D341Med (cell line): ENCODE measurements at places on chromosomes 6 and 20.

DNA sequence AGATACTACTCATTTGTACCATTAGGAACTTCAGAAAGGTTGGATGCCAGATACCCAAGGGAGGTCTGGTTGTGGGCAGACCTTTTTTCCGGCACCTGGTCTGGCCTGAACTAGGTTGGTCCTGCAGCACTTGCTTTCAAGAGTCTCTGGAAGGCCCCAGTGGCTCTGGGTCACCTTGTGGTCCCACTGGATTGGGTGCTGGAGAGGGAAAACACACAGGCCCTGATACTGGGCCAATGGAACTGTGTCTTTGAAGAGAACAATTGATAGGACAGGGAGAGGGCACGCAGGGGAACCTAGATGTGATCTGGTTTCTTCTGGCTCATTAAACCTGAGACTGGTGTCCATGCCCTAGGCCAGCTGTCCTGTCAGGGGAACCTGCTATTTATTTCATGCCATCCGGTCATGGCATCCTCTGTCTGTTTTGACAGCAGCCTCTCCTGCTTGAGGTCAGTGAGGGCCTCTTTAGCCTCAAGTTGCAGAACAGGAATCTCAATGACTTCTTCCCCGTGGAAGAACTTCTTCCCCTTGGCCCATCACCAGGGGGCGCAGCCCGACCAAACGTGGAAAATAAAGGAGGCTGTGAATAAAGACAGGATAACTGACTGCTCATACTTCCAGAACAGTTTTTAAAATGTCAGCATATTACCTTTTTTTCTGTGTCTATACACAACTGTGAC lies 25.0 kb downstream of the TAF8 start:
- DNase-seq = peak; percentile 81

- DNase-seq = peak; percentile 87
These were observed 1.1 kb upstream of the JAG1 start for GRCh38 chr20:10674684-10675449.

DNA sequence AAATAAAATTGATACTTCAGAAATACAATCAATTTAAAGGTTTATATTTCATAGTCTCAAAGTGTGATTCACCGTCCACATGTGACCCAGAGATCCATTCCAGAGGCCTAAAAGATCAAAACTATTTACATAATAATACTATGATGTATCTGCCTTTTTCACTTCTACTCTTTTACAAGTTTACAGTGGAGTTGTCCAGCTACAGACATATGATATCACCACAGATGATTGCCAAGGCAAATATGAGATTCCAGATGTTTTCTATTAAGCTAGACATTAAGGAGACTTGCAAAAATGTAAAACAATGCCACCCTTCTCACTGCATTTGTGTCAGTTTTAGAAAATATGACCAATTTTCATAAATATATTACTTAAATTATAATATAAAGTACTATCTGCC lies 443.7 kb downstream of the GJA1 start:
- no peak for DNase-seq

GRCh38 chr20:62400021-62400420 lies 7.1 kb downstream of the CABLES2 start:
- DNase-seq = no peak

GRCh38 chr6:32196682-32197616 lies 4.5 kb upstream of the GPSM3 start:
- no peak for DNase-seq

GRCh38 chr20:37505263-37506151 lies 15.5 kb upstream of the NNAT start:
- no peak for DNase-seq

DNA sequence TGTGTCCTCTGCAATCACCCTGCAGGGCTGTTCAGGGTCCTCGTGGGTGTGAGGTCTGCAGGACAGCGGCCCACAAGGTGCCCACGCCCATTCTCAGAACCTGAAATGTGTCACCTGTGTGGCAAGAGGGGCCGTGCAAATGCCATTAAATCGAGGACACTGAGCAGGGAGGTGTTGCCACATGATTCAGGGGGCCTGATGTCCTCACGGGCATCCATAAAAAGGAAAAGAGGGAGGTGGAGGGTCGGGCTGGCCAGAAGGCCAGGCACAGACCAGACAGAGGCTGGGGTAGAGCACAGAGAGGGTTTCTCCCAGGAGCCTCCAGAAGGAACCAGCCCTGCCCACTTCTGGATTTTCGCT lies 239.6 kb downstream of the ERMARD start:
- no peak for DNase-seq
